ENCODE measurements at places on chromosomes 1 and 21.

DNA sequence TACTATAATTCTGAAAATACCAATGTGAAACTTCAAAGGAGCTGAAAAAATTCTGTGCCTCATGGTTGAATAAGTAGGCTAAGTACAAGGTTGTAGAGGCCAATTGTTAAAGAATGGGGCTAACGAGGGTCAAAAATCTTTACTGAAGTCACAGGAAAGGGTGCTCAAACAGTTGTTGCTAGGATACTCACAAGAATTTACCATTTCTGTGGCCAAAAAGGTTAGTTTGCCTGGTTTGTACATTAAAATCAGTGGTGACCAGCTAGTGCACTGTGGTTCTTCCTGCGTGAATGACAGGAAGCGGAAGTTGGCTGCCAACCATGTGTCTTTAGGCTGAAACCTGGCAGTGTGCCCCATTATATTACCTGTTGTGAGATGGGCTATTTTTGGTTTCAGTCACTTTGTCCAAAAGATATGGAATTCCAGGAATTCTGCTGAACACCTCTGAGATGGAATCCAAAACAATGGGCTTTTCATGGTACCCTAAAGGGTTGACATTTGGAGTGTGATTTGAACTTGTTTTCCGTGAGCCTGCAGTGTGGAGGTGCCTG is 13.5 kb downstream of the MAP3K21 start:
- DNase-seq = no peak

DNA sequence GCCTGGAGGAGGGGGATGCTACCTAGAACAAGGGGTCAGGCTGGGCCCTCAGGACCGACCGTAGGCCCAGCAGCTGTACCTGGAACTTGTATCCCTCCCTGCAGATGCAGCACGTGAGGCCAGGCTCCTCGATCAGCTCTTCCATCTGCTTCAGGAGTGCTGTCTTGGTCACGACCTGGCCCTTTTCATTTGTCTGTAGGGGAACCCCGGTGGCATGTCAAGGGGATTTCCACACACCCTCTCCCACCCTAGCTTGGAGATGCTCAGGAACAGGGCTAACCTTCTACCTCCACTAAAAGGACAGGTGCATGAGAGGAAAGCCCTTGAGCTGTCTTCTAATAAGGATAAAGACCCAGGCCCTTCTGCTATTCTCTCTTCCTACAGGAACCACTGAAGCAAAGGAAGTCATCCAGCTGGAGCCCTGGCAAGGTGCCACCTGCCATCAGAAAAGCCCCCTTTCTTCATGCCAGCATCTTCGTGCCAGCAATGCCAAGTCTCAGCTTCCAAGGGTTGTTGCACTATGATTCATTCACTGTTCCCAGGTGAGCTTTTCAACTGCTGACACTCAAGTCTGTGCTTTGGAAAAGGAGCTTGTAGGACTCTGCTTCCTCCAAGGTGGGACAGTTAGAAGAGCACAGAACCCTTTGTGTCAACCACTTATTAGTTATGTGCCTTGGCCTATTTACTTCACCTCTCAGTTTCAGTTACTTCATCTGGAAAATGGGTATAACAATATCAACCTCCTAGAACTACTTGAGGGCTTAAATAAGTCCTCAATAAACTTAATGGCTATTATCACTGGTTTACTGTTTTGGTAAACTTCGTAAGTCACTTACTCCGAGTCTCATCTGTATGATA is 122.1 kb downstream of the UBR4 start:
- no peak for DNase-seq

DNA sequence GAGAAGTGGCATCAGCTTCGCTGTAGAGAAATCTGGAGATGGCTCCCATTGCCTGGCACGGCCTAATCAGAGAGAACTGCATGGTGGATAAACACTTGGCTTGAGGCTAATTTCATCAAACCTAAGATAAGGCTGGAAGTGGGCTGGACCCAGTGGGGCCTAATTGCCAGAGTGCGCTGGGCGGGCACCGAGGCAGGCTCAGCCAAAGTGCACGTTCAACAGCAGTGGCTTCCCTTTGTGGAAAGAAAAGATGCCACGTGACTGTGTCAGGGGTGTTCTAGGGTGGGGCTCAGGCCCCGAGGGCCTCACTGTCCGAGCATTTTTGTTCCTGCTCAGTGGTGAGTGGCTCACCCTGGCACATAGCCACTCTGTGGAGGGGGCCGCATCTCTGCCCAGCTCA is 5.8 kb downstream of the PLCH2 start:
- DNase-seq = no peak

- no peak for DNase-seq
Observed at GRCh38 chr21:18368205-18368604, 35.4 kb downstream of the TMPRSS15 start.

DNA sequence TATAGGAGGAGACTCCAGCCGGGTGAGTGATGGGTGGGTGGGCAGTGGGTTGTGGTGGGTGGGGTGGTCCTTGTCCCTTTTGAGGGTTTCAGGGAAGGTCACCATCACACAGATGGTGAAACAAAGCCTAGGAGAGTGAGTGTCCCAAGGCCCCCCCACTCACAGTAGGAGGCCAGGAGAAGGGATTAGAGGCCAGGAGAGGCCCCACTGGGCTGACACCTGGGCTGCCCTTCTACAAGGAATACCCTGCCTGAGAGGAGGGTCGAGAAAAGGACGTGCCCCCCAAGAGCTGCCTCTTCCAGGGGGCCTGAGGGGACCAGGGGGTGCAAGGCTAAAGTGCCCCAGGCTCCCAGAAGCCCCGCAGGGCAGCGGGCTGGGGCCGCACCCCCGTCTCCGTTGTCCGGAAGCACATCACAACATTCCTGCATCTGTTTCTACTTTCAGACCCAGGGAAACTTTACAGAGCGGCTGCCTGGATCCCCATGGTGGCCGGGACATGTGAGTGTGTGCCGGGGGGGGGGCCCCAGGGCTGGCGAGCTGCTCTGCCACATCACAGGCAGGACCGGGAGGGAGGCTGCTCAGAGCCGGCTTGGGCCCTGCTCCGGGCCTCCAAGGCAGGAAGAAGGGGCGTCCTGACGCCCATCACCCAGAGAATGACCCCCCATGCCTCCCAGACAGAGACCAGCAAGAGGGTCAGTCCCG is 68.2 kb downstream of the ARHGEF16 start:
- DNase-seq = no peak
